Cerebellar nuclear complex (tissue), 1 donor: ENCODE measurements at places on chromosomes 11 and 22.

- DNase-seq: no peak
These were observed 92.4 kb upstream of the BID start for GRCh38 chr22:17866621-17867020.

DNA sequence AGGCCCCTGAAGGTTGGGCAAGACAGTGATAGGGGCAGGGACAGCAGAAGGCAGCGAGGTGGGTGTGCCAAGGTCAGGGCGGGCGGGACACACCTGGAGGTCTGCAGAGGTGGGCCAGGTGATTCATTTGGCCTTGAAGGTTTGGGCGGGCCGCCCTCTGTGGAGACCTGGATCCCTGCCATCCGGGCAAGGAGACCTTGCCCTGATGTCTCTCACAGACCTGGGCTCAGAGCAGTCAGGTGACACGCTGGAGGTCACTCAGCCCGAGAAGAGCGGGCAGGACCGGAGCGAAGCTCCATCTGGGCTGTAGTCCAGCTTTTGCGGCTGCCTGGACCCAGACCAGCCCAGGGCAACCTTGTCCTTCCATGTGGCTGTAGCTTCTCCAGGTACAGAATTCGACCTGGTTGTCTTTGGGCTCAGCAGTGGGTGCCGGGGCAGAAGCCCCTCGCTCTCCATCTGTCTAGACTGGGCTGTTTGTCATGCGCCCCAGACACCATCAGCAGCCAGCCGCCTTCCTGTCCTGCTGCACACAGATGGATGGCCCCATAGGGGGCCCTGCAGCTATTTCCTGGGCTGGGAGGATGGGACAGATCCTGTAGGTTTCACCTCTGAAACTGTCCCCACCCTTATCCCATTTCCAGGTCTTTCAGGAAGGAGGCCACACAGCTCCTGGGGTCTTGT is 3.1 kb downstream of the MRGPRG start:
- DNase-seq: peak; percentile 3

GRCh38 chr11:94675239-94675638 is 92.9 kb upstream of the AMOTL1 start:
- DNase-seq: no peak

DNA sequence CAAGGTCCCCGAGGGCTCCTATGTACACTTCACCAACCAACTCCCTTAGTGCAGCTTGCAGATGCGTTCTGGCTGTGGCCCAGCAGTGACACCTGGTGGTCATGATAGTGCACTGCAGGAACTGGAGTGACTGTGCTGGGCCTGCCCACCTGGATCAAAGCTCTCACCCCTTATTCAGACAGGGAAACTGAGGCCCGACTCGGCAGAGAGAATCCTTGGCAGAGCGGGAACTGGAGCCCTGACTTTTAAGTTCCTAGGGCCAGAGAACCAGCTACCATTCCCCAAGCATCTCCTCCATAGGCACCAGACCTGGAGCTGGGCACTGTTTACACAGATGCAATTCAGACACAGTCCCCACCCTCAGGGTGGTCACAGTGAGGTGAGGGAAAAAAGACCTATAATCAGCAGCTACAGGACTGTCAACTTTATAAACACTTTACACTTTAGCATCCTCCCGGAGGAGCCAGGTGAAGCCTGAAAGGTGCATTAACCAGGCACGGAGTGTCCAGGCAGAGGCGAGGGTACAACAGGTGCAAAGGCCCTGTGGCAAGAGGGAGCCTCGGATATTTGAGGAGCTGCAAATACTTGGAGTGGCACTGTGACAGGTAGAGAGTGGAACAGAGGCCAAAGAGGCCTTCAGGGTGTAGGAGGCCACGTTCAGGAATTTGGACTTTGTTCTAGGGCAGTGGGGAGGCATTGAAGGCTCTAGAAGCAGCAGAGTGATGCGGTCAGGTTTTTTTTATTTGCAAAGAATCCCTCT is 22.0 kb downstream of the RHBDD3 start:
- no peak for DNase-seq

DNA sequence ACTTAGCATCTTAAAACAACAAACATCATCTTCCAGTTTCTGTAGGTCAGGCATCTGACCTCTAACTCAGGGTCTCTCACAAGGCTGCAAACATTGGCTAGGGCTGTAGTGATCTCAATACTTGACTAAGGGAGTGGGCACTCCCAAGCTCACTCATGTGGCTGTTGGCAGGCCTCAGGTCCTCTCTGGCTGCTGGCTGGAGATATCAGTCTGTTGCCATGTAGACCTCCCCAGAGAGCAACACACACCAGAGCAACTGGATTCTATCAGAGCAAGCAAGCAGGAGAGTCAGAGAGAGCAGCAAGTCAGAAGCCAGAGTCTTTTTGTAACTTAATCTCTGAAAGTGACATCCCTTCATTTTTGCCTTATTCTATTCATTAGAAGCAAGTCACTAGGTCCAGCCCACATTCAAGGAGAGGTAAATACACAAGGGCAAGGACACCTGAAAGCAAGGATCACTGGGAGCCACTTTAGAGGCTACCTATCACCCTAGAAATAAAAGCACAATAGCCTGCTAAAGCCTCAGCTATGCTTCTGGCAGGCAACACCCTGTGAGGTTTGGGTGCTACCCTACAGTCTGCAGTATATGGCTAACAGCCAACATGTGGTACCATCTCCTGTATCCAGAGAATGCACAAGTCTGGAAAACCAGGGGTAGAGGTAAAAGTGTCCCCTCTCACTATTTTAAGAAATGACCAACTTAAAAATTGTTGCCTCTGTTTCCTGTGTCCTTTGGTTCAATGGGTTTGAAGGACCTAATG is 33.5 kb upstream of the CD44 start:
- no peak for DNase-seq

DNA sequence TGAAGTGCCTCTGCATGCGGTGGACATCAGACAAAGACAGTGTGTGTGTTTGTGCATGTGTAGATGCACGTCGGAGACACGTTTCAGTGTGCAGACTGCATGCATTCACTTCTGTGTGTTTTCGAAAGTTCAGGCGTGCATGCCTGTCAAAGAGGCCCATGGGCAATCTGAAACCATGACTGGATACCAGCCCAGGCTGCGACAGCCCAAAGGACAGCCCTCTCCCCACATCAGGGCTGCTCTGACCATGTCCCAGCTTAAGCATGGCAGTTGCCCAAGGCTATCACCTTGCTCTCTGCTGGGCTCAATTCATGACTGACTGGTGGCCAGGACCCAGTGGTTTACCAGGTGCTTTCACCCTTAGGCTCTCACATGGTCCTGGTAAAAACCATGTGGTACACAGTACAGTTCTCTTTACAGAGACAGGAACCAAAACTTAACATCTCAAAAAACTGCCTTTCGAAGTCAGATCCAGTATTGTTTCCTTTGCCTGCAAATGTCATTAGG is 423.7 kb upstream of the CADM1 start:
- no peak for DNase-seq
